ENCODE measurements at places on chromosomes 5 and 9.

GRCh38 chr5:90909940-90910339, 351.3 kb downstream of the ADGRV1 start:
- no peak for DNase-seq

- DNase-seq: peak; percentile 99
Measured at GRCh38 chr9:3880851-3881250, 355.1 kb upstream of the RFX3 start.

DNA sequence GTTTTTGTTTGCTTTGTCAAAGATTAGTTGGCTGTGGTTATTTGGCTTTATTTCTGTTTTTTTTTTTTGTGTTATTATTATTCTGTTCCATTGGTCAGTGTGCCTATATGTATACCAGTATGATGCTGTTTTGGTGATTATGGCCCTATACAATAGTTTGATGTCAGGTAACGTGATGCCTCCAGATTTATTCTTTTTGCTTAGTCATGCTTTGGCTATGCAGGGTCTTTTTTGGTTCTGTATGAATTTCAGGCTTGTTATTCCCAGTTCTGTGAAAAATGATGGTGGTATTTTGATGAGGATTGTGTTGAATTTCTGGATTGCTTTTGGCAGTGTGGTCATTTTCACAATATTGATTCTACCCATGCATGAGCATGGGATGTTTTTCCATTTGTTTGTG, 312.8 kb downstream of the TAF11L14 start:
- no peak for DNase-seq

- no peak for DNase-seq
Measured at GRCh38 chr5:1310118-1310517, 15.2 kb upstream of the TERT start.

Measured in fibroblast of mammary gland (primary cell).